ENCODE measurements at places on chromosomes 16 and 17. TPM values are rescaled to one million over a fixed set of nuclear protein-coding genes. Genes with fewer than 3 reads are reported as not detected.

- no peaks in the 10 kb centered on the region for H3K36me3 ChIP-seq
- no peak overlapping the region for H3K4me3 ChIP-seq
- DNase-seq = no peak
- H3K27me3 ChIP-seq = peaks cover 36% of the 10 kb centered on the region
- H3K27ac ChIP-seq = no peak overlapping the region
These were observed 1.7 kb downstream of the ZNF469 start for GRCh38 chr16:88384222-88385111.

DNA sequence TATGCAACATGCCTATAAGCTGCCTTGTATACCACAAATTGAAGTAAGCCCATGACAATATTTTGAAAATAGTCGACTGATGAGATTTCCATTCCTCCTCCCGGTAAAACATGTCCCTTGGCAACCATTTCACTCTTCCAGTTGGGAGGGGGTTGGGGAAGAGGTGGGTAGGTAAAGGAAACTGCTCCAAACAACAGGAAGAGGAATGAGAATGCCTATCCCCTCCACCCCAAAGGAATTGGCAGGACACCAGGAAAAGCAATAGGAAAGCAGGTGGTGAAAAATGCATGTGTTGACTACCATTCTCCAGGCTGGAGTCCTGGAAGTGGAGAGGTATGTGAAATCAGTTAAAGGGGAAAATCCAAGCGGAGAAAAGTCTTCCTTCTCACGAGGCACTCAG is 455.9 kb upstream of the PSMD7 start:
- H3K4me3 ChIP-seq = no peak overlapping the region
- no peaks in the 10 kb centered on the region for H3K36me3 ChIP-seq

- H3K36me3 ChIP-seq = peaks cover 28% of the 10 kb centered on the region
- no peaks in the 10 kb centered on the region for H3K27me3 ChIP-seq
- DNase-seq = no peak
- H3K4me3 ChIP-seq = no peak overlapping the region
- no peaks in the 10 kb centered on the region for H3K4me1 ChIP-seq
These were observed 19.9 kb downstream of the SP2 start for GRCh38 chr17:47915776-47916398.

- DNase-seq = no peak
- no peak overlapping the region for H3K4me3 ChIP-seq
- H3K27me3 ChIP-seq = no peaks in the 10 kb centered on the region
These were observed 48.1 kb upstream of the KSR1 start for GRCh38 chr17:27407916-27408864.

DNA sequence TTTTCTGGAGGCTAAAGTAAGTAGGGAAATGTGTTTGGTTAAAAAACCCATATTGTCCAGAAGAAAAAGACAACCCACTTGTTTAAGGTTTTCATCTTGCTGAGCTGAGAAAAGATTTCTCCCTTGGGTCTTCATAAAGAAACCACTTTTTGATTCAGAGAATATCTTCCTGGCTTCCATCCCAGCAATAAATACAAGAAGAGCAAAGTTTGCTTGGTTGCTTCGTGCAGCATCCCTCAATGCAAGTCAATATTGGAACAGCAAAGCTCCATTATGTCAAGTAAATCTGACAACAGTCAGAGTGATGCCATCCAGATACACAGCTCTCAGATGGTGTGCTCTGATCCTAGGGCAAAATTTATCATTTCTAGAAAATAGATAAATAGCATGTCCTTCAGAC is 118.9 kb upstream of the PIRT start:
- H3K36me3 ChIP-seq = no peaks in the 10 kb centered on the region
- no peaks in the 10 kb centered on the region for H3K27me3 ChIP-seq
- no peak for DNase-seq

- no peaks in the 10 kb centered on the region for H3K27me3 ChIP-seq
- H3K36me3 ChIP-seq = no peaks in the 10 kb centered on the region
- peaks cover 18% of the 10 kb centered on the region for H3K4me1 ChIP-seq
- peak overlapping the region; percentile 5 for H3K4me3 ChIP-seq
- no peak for DNase-seq
These were observed 20.4 kb downstream of the KIAA0513 start for GRCh38 chr16:85047867-85048455.

Gene CMTM2
- total RNA-seq = not detected

Gene SULT1A2
- total RNA-seq = 0.19 TPM

All from CD4-positive, alpha-beta T cell (primary cell).